NB4 (cell line): ENCODE measurements at places on chromosomes 3 and 15.

GRCh38 chr3:27114684-27115083 lies 254.5 kb downstream of the NEK10 start:
- no peak for DNase-seq

- DNase-seq: no peak
These were observed 68.4 kb downstream of the RPL22L1 start for GRCh38 chr3:170801597-170801996.

- no peak for DNase-seq
These were observed 13.1 kb upstream of the PRKCD start for GRCh38 chr3:53147903-53148400.

DNA sequence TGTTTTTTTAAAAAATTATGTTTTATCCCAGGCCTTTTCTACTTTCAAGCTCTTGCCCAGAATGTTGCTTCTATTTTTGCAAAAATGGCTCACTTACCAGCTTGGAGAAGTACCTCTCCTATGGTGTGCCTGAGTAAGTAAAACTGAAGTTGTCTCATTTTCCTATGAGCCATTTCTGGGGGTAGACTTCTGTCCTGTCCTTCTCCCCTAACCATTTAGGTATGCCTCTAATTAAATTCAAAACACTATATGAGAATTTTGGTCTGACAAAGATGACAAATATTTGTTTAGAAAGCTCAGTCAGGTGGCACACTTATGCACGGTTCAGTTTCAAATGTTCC lies 282.5 kb upstream of the ICE2 start:
- no peak for DNase-seq

GRCh38 chr3:20194793-20195460 lies 8.9 kb upstream of the SGO1 start:
- DNase-seq: no peak

GRCh38 chr3:113252553-113252952 lies 41.2 kb downstream of the BOC start:
- no peak for DNase-seq

- no peak for DNase-seq
These were observed 42.9 kb upstream of the ARPP21 start for GRCh38 chr3:35596335-35596995.

DNA sequence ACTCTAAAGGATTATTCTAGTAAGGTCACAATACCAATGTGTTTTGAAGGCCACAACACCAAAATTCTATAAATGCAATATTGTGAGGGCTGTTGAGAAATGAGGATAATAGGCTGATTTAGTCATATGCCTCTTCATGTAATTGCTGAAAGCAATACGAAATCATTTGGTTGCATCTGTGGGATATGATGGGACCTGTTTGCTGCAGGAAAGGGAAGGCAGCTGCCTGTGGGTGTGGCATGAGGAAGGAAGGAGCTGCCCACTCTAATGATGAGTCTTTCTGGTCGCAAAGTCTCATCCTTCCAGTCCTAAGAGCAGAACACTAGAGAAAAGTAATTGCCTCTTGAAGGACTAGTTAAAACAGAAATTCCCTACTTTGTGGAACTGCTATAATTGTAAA lies 245.3 kb upstream of the ZPLD1 start:
- DNase-seq: no peak

GRCh38 chr3:153285194-153285641 lies 123.2 kb downstream of the RAP2B start:
- peak; percentile 16 for DNase-seq

GRCh38 chr15:35557544-35557943 lies 11.6 kb upstream of the DPH6 start:
- DNase-seq: peak; percentile 58

DNA sequence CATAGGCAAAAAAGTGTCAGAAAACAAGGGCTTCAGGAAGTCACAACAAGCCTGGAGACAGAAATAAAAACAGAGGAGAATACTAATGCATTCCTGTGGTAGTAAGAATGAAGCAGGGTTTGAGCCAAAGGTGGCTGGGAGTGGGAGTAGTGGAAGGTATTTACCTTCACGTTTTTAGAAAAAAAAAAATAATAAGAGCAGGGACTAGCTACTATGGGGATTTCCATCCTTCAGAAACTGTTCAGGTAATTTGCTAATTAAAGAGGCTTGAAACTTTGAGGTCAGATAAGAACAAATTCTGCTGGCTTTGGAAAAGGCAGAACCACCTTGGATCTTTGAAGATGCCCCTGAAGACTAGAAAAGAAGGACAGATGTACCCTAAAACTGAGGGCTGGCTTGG lies 18.4 kb downstream of the ILDR1 start:
- DNase-seq: no peak

- no peak for DNase-seq
These were observed 217.8 kb upstream of the CBLB start for GRCh38 chr3:106086636-106087035.

GRCh38 chr3:98977520-98977919 lies 76.0 kb upstream of the DCBLD2 start:
- no peak for DNase-seq
